Activated naive CD8-positive, alpha-beta T cell treated with anti-CD3 and anti-CD28 coated beads, Interleukin-2, amount 10 ng/mL, durations not matched to agents 7 days and 5 days (primary cell): ENCODE measurements at places on chromosomes 4 and X. TPM values are rescaled to one million over a fixed set of nuclear protein-coding genes. Genes with fewer than 3 reads are reported as not detected.
A peak's percentile ranks its signal among the peaks of the same experiment; 100 is the strongest.

- no peak overlapping the region for H3K4me3 ChIP-seq
- H3K4me1 ChIP-seq: peaks cover 6% of the 10 kb centered on the region
- no peak for DNase-seq
- H3K27ac ChIP-seq: no peak overlapping the region
- H3K27me3 ChIP-seq: peaks cover 2% of the 10 kb centered on the region
These were observed 69.5 kb upstream of the MND1 start for GRCh38 chr4:153274967-153275366.

DNA sequence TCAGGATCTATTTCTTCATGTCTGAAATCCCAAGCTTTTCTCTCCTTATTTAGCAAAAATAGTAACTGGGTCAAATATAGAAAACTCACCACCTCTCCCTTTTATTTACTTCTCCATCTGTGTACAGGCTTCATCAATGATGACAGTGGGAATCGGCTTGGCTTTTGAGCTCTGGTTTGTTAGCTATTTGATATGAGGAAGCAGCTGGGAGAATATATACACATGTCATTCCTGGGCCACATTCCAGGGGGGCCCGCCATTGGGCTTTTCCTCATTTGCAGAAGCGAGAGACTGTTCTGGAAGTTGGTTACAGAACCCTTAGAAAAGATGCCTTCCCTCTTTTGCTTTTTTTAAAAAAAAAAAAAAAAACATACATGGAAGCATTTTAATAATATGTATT, 107.4 kb upstream of the F9 start:
- no peaks in the 10 kb centered on the region for H3K36me3 ChIP-seq
- no peaks in the 10 kb centered on the region for H3K4me1 ChIP-seq
- H3K27ac ChIP-seq: no peak overlapping the region
- no peak for DNase-seq
- H3K4me3 ChIP-seq: no peak overlapping the region
- H3K27me3 ChIP-seq: no peaks in the 10 kb centered on the region

DNA sequence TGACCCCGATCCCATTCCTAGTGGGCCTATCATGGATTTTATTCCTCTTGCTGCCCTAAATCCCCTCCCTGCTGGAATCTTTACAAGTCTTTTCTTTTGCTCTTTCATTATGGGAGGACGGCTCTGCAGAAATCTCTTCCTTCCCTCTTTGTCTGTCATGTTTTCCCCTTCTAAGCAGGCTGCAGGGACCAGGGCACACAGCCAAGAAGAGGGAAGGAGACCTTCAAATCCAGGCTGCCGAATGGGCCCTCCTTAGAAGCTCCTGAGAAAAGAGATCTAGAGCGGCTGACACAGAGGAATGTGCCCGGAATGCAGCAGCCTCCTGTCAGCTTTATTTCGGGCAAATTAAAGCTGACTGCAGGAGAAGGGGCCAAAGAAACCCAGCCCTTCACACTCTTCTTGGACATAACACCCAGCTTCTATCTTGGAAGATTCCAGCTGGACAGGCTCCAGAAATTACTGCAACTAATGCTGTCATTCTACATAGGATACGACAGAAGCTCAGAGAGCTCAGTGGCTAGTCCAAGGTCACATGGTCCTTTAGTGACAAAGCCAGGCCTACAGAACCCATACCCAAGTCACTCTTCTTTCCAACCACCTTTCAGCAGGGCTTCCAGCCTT, 187.8 kb upstream of the NHS start:
- no peaks in the 10 kb centered on the region for H3K27me3 ChIP-seq
- no peak for DNase-seq
- no peak overlapping the region for H3K4me3 ChIP-seq
- no peaks in the 10 kb centered on the region for H3K36me3 ChIP-seq

GRCh38 chr4:24611575-24611974, 27.2 kb upstream of the DHX15 start:
- H3K27me3 ChIP-seq: peaks cover 3% of the 10 kb centered on the region
- no peaks in the 10 kb centered on the region for H3K4me1 ChIP-seq
- no peaks in the 10 kb centered on the region for H3K36me3 ChIP-seq
- DNase-seq: no peak
- H3K27ac ChIP-seq: no peak overlapping the region
- H3K4me3 ChIP-seq: no peak overlapping the region

DNA sequence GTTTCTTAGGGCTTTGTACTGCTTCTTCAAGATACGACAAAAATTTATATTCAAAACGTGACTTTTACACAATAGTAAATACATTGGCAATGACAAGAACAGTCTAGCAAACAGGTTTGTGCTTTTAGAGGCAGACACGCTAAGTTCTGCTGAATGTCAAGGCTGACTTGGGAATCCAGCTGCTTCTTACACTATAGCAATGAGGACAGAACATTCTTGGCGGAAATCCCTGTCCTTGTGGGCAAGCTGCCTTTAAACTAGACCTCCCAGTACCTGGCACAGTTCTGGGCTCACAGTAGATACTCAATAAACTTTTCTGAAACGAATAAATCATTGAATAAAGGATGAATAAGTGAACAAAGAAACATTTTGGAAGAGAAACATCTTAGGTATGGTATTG, 148.2 kb downstream of the RASL11B start:
- no peaks in the 10 kb centered on the region for H3K27me3 ChIP-seq
- H3K27ac ChIP-seq: no peak overlapping the region
- peaks cover 15% of the 10 kb centered on the region for H3K36me3 ChIP-seq
- no peak for DNase-seq
- H3K4me3 ChIP-seq: no peak overlapping the region

- no peaks in the 10 kb centered on the region for H3K36me3 ChIP-seq
- H3K4me3 ChIP-seq: no peak overlapping the region
- H3K4me1 ChIP-seq: no peaks in the 10 kb centered on the region
- no peaks in the 10 kb centered on the region for H3K27me3 ChIP-seq
These were observed 73.8 kb downstream of the MTMR1 start for GRCh38 chrX:150767045-150767395.

DNA sequence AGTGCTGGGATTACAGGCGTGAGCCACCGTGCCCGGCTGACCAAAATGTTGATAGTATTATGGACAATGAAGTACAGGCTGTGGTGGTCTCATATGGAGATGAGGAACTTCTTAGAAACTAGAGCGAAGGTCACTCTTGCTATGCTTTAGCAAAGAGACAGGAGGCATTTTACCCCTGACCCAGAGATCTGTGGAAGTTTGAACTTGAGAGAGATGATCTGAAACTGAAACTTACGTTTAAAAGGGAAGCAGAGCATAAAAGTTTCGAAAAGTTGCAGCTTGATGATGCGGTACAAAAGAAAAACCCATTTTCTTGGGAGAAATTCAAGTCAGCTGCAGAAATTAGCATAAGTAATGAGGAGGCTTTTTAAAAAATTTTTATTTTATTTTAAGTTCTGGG, 8.5 kb upstream of the CTAG2 start:
- DNase-seq: no peak
- no peaks in the 10 kb centered on the region for H3K36me3 ChIP-seq
- peaks cover 6% of the 10 kb centered on the region for H3K4me1 ChIP-seq
- H3K4me3 ChIP-seq: no peak overlapping the region
- peaks cover 7% of the 10 kb centered on the region for H3K27me3 ChIP-seq

GRCh38 chrX:48827654-48827968, 1.3 kb downstream of the ERAS start:
- peak overlapping the region; percentile 61 for H3K4me3 ChIP-seq
- DNase-seq: no peak
- no peaks in the 10 kb centered on the region for H3K36me3 ChIP-seq
- H3K4me1 ChIP-seq: no peaks in the 10 kb centered on the region
- H3K27me3 ChIP-seq: peaks cover 21% of the 10 kb centered on the region

GRCh38 chr4:25878676-25879075, 15.9 kb upstream of the SEL1L3 start:
- peaks cover 2% of the 10 kb centered on the region for H3K36me3 ChIP-seq
- no peaks in the 10 kb centered on the region for H3K4me1 ChIP-seq
- H3K27ac ChIP-seq: no peak overlapping the region
- DNase-seq: no peak
- H3K4me3 ChIP-seq: no peak overlapping the region

DNA sequence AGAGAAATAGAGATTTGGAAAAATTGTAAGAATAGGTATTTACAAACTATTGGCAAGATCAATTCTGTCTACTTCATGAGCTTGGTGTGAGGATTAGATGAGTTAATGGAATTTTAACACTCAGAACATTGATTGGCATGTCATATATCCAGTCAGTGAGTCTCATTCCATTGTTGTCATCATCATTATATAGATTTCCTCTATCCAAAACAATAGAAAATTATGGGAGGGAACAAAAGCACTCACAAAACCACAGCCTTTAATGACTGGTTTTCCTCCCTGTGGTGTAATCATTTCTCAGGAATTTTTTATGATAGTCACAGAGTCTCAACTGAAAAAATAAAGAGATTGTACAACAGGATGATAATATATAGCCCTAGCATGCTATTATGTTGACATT, 21.1 kb downstream of the KLHL5 start:
- DNase-seq: no peak
- peaks cover 24% of the 10 kb centered on the region for H3K36me3 ChIP-seq
- H3K27ac ChIP-seq: no peak overlapping the region
- H3K4me1 ChIP-seq: peaks cover 15% of the 10 kb centered on the region

DNA sequence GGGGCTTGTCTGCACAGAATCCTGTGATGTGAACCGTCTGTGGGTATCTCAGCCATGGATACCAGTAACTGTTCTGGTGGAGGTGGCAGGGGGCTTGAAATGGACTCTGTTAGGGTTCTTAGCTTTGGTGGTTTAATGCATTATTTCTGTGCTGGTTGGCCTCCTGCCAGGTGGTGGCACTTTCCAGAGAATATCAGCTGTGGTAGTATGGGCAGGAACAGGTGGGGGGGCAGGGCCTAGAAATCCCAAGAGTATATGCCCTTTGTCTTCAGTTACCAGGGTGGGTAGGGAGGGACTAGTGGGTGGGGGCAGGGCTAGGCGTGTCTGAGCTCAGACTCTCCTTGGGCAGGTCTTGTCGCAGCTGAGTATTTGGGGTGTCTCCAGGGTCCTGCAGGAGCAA, 106.7 kb downstream of the KIT start:
- no peak for DNase-seq
- H3K4me1 ChIP-seq: no peaks in the 10 kb centered on the region
- H3K27me3 ChIP-seq: peaks cover 10% of the 10 kb centered on the region
- H3K27ac ChIP-seq: no peak overlapping the region

DNA sequence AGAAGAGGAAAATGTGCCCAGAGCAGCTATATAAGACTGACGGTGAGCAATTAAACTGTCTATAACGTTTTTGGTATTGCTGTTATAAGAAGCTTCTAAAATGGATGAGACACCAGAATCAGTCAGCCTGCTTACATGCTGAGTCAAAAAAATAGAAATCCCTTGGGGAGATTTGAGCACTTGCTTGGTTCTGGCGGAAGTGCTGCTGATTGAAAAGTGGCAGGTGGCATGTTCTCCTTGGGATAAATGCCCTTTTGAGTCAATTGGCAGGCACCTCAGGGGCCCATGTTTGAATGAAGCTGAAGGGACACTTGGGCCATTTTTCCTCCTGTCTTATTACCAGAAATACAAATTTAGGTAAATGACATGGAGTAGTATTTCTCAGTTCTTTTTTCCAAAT, 148.7 kb downstream of the PTCHD1 start:
- no peaks in the 10 kb centered on the region for H3K4me1 ChIP-seq
- H3K4me3 ChIP-seq: no peak overlapping the region
- no peaks in the 10 kb centered on the region for H3K27me3 ChIP-seq
- no peaks in the 10 kb centered on the region for H3K36me3 ChIP-seq
- DNase-seq: no peak
- no peak overlapping the region for H3K27ac ChIP-seq

GRCh38 chrX:23908219-23909004, 606 bp downstream of the CXorf58 start:
- DNase-seq: no peak
- no peaks in the 10 kb centered on the region for H3K36me3 ChIP-seq
- H3K27me3 ChIP-seq: no peaks in the 10 kb centered on the region
- H3K4me1 ChIP-seq: peaks cover 11% of the 10 kb centered on the region

DNA sequence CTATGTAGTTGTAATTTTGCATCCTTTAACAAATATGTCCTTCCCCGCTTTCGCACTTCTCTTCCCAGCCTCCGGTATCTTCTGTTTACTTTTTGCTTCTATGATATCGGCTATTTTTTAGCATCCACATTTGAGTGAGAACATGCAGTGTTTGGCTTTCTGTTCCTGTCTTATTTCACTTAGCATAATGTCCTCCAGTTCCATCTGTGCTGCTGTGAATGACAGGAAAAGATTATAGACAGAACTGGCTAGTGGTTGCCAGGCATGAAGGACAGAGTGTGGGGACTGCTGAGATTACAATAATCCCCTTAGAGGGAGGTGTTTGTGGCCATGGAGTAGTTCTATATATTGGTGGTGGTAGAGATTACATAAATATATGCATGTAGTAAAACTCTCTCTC, 588.6 kb downstream of the NLGN4X start:
- H3K27ac ChIP-seq: no peak overlapping the region
- no peak overlapping the region for H3K4me3 ChIP-seq
- no peaks in the 10 kb centered on the region for H3K4me1 ChIP-seq
- H3K36me3 ChIP-seq: no peaks in the 10 kb centered on the region

DNA sequence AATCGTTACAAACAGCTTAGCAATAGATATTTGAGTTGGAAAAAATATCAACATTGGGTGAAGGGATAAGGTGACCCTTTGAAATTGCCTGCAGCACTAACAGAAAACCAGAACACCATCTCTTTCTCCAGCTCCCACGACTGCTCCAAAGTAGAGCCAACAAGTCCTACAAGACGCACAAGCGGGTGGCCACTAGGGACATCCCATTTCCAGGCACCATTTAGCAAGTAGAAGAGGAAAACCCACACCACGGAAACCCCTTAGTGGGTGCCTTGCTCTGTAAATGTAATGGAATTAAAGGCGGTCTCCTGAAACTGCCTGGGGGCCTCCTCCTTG, 1.9 kb downstream of the ARHGAP6 start:
- H3K27ac ChIP-seq: no peak overlapping the region
- peak overlapping the region; percentile 25 for H3K4me3 ChIP-seq
- H3K27me3 ChIP-seq: peaks cover 46% of the 10 kb centered on the region
- H3K4me1 ChIP-seq: no peaks in the 10 kb centered on the region
- no peaks in the 10 kb centered on the region for H3K36me3 ChIP-seq

- H3K27me3 ChIP-seq: no peaks in the 10 kb centered on the region
- no peak overlapping the region for H3K27ac ChIP-seq
- H3K4me3 ChIP-seq: no peak overlapping the region
- peaks cover 29% of the 10 kb centered on the region for H3K4me1 ChIP-seq
- DNase-seq: no peak
These were observed 330.5 kb downstream of the ARHGAP10 start for GRCh38 chr4:148062301-148062950.

GRCh38 chr4:6562931-6563901, 11.8 kb upstream of the MAN2B2 start:
- H3K4me3 ChIP-seq: no peak overlapping the region
- H3K27ac ChIP-seq: no peak overlapping the region
- no peak for DNase-seq
- no peaks in the 10 kb centered on the region for H3K36me3 ChIP-seq

GRCh38 chr4:53489279-53489889, 101.9 kb downstream of the LNX1 start:
- no peak overlapping the region for H3K27ac ChIP-seq
- no peaks in the 10 kb centered on the region for H3K36me3 ChIP-seq
- H3K27me3 ChIP-seq: peaks cover 25% of the 10 kb centered on the region
- H3K4me1 ChIP-seq: no peaks in the 10 kb centered on the region

The UGT2A1 gene
- not detected for total RNA-seq

The CT45A5 gene
- not detected for total RNA-seq

The SSX2B gene
- not detected for total RNA-seq

The GPR173 gene
- 0.14 TPM for total RNA-seq

The RADX gene
- 10.4 TPM for total RNA-seq
